ENCODE measurements at places on chromosomes 12 and 14.

DNA sequence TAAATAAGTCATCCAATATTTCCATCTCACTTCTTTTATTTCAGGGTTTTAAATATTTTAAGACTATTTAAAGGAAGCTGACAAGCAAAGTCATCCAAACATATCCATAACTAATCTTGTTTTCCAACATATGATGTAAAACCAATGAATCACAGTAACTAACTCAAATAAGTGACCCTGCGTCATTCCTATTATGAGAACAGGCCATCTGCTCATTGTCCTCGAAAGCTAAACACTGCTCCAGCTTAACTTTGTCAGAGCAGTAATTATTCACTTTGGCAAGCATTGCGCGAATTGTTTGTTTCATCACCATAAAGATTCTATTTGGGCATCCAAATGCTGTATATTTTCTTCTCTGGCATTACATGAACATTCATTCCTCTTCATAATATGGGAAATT, 99.1 kb downstream of the CAPZA3 start:
- DNase-seq: no peak

DNA sequence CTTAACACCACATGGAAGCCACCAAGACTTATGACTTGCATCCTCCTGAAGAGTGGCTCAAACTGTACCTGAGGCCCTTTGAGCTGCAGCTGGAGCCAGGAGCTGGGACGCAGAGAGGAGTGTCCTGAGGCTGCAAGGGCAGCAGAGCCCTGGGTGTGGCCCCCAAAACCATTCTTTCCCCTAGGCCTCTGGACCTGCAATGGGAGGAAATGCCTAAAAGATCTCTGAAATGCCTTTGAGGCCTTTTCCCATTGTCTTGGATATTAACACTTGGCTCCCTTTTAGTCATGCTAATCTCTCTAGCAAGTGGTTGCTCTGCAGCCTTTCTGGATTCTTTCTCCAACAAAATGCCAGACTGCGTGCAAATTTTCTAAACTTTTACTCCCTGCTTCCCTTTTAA, 156.1 kb downstream of the SLC38A4 start:
- no peak for DNase-seq

DNA sequence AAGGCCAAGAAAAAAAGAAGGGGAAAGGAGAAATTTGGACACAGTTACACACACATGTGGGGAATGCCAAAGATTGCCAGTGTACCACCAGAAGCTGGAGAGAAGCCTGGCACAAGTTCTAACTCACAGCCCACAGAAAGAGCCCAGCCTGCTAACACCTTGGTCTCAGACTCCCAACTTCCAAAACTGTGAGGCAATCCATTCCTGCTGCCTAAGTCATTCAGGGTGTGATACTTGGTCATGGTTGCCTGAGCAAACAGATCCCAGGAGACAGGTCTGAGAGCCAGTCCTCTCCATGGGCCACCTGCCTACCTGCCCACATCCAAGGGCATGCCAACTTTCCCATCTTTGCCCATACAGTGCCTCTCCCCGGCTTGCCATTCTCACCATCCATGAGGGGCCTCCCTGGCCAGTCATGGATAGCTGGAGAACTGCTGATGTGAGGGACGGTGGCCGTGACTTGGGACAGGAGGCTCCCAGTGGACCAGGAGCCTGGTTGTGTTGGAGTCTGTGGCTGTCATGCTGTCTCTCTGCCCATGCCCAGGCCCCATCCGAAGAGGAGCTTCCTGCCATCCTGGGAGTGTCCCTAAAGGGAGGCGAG, 198.0 kb upstream of the RTL1 start:
- no peak for DNase-seq

- no peak for DNase-seq
Observed at GRCh38 chr14:63290741-63291430, 27.8 kb downstream of the GPHB5 start.

DNA sequence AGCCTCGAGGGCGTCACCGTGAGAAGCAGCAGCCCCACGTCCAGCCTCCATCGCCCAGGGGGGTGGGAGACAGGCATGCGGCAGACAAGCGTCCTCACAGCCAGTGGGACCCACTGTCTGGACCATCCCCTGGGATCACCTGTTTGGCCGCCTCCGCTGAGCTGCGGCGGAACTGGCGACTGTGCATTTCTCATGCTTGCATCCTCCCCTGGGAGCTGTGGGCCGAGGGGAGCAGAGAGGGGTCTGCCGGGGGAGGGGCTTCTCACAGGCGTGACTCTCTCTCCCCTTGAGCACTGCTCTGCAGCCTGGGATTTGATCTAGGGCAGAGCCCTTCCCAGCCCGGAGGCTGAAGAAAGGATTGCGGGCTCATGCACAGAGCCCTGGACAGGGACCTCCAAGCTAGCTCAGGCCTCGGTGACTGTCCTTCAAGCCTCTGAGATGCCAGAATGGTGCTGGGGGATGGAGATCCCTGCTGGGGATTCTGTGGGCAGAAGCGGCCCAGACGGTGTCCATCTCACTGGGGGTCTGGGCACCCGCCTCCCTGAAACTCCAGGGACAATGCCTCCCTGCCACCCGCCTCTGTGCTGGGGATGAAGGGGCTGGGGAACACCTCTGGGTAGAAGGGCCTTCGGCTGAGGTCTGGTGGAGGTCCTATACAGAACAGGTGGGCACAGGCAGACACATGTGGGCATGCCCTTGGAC, 61.1 kb downstream of the PRIMA1 start:
- no peak for DNase-seq

DNA sequence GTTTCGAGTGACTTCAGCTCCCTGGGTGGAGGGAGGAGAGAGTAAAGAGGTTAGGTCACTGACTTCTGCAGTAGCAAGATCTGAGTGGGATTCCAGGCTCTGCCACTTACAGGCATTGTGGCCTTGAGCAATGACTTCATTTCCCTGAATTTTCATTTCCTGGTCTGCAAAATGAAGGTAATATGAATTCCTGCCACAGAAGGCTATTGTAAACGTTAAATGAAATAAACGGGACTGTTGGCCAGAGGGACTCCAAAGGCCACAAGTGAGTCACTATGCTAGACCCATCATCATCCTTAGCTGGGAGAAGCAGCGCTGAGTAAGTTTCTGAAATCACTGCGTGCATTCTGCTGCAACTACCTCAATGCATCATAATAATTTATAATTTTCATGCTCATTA, 807.8 kb downstream of the AACS start:
- DNase-seq: no peak

- DNase-seq: no peak
Observed at GRCh38 chr14:31449971-31450610, 7.2 kb downstream of the DTD2 start.
